ENCODE measurements at places on chromosomes 11 and 22.

DNA sequence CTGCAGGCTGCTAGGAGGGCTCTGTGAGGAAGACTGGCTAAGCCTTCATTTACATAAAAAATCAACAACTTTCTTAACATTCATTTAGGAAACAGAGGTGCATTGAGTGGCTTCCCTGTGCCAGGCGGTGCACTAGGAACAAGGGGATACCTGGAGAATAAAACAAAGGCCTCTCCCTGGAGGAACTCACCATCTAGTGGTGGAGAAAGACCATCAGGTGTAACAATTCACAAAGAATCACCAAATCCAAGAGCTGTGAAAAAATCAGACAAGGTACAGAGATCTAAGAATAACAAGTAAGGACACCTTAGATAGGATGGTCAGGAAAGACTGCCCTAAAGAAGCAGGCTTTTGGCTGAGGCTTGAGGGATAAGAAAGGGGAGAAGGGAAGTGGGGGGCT lies 40.3 kb downstream of the CSNK2A3 start:
- DNase-seq, result no peak

DNA sequence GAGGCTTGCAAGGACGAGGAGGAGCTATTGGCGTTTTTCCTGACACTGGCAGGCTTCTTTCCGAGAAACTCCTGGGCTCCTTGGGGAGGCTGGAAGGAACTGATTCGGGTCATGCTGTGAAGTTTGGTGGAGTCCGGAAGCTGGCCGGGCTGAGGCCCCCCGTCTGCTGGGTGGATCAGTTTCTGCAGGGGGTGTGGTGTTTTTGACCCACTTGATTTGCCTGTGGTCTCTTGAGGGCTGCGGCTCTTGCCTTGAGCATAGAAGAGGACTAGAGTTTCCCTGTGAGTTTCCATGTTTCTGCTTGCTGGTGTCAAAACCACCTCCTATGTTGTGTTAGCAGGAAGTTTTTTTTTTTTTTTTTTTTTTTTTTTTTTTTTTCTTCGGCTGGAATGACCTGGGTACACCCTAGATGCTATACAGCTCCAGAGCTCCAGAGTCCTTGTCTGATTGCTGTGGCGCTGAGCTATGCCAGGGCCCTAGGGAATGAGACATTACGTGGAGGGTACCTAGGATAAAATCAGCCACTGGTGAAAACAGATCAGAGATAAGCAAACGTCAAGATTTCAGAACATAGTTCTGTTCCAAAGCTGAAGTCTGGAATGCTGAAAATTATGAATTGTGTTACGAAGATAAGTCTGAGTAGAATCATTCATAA lies 728 bp downstream of the TBC1D22A start:
- no peak for DNase-seq

- no peak for DNase-seq
Observed at GRCh38 chr22:32846780-32847491, 45.4 kb downstream of the TIMP3 start.

- DNase-seq, result no peak
Observed at GRCh38 chr11:107592231-107592590, 1.3 kb downstream of the ELMOD1 start.

All from stimulated activated CD4-positive, alpha-beta T cell treated with anti-CD3 and anti-CD28 coated beads, TNF-alpha, amount 100 ng/mL, for 1 hour (primary cell).